A549 treated with CORT108297 at 1 μM for 4 hours (cell line): ENCODE measurements at places on chromosomes 1 and 21. TPM values are rescaled to one million over a fixed set of nuclear protein-coding genes. Genes with fewer than 3 reads are reported as not detected.

PNRC2 gene
- 23.2 to 38.9 TPM (median 37.8 TPM) in 5 replicates for total RNA-seq

DNASE2B gene
- not detected in 5 replicates for total RNA-seq

TCP10L gene
- 0.23 to 0.96 TPM (median 0.65 TPM) in 5 replicates for total RNA-seq

CFAP45 gene
- total RNA-seq: 0.61 to 0.79 TPM (median 0.73 TPM) in 5 replicates

KCNJ15 gene
- total RNA-seq: 0.07 to 0.43 TPM (median 0.17 TPM) in 5 replicates

AMY1B gene
- total RNA-seq: not detected in 5 replicates

TMEM269 gene
- 0.06 to 0.16 TPM (median 0.08 TPM) in 5 replicates for total RNA-seq

ARHGEF19 gene
- 5.5 to 7.0 TPM (median 6.3 TPM) in 5 replicates for total RNA-seq

CELA2B gene
- 0.29 TPM in 1 of 5 replicates, not detected in the others for total RNA-seq

SEC16B gene
- total RNA-seq: 0.62 to 1.2 TPM (median 0.94 TPM) in 5 replicates

MAGI3 gene
- total RNA-seq: 3.2 to 4.7 TPM (median 4.5 TPM) in 5 replicates

ARHGEF10L gene
- 4.8 to 8.5 TPM (median 6.9 TPM) in 5 replicates for total RNA-seq

KRTAP20-3 gene
- total RNA-seq: not detected in 5 replicates

BARHL2 gene
- total RNA-seq: not detected in 5 replicates

MROH9 gene
- total RNA-seq: not detected in 5 replicates

WNT4 gene
- 0.17 to 0.26 TPM (median 0.23 TPM) in 5 replicates for total RNA-seq

GNG12 gene
- total RNA-seq: 53.1 to 79.5 TPM (median 66.0 TPM) in 5 replicates

KRTAP12-2 gene
- not detected in 5 replicates for total RNA-seq

ARHGAP29 gene
- 12.7 to 17.4 TPM (median 14.5 TPM) in 5 replicates for total RNA-seq

DNAI4 gene
- 0.43 to 1.8 TPM (median 0.65 TPM) in 5 replicates for total RNA-seq

GPR3 gene
- total RNA-seq: 1.4 to 2.3 TPM (median 2.1 TPM) in 5 replicates

ELAPOR1 gene
- total RNA-seq: 0.39 to 0.91 TPM (median 0.64 TPM) in 5 replicates

MYOG gene
- total RNA-seq: not detected in 5 replicates
